ENCODE measurements at places on chromosomes 5 and 9.

DNA sequence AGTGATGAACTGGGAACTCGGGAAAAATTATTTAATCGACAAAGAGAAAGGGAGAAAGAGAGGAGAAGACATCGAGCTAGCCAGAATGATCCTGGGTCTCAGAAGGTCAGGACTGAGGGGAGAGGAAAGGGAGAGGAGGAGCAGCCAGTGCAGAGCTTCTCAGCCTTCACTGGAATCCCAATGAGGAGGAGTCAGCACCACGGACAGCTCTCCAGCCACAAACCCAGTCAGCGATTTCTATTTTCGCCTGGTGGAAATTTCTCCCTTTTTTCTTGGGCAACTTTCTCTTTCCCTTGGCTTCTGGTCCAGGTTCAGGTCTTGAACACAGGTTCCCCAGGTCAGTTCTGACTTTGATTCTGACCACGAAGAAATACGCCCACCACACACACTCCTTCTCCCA, 1.6 kb upstream of the BRINP1 start:
- peak; percentile 82 for DNase-seq

DNA sequence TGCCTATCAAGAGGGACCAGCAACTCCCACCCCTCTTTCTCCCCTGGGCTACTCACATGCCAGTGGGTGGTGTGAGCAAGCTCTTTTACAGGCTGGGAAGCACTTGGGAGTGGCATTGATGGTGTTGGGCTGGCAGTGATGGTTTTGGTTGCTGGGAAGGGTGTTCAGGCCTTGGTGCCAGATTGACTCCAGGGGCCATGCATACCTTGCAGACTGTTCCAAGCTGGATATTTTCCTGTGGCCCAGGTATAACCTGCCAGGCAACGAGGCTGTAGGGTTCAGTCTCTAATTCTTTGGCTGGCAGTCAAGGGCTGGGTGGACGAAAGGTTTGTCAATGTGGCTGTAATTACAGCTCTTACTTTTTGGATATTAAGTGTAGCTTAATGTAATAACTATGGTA, 177.3 kb downstream of the MACROH2A1 start:
- no peak for DNase-seq

DNA sequence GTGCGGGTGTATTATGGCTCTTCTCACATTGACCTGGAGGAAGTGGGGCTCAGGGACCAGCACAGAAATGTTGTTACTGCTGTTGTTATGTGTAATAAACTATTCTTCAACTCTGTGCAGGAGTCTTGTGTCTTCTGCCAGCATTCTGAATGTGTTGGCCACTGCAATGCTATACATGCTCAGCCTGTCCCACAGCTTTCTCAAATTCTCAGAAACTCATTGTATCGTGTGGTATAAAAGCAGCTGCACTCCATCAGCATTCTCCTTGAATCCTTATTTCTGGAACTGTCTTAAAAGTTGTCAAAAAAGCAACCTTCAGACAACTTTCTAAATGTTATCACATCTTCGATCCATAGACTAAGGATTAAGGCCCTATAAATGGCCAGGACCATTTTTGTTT, 72.0 kb downstream of the ZNF474 start:
- no peak for DNase-seq

GRCh38 chr5:64746446-64746845, 22.0 kb downstream of the SREK1IP1 start:
- no peak for DNase-seq

DNA sequence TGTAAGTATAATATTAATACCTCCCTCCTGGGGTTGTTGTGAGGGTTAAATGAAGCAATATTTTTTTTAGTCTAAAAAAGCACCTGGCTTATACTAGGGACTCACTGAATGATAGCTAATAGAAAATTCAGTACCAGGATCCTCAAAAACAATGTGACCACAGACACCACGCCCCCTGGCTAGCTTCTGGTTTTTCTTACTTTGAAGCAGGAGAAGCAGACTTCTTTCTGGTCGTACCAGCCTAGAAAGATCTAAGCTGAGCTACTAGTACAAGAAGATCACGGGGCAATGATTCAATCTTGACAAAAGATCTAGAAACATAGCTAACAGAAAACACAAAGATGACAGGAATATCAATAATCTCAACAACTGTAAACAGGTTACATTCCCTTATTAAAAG, 218.5 kb upstream of the SLC30A5 start:
- DNase-seq = no peak

GRCh38 chr9:74447451-74448193, 49.5 kb upstream of the RORB start:
- no peak for DNase-seq

DNA sequence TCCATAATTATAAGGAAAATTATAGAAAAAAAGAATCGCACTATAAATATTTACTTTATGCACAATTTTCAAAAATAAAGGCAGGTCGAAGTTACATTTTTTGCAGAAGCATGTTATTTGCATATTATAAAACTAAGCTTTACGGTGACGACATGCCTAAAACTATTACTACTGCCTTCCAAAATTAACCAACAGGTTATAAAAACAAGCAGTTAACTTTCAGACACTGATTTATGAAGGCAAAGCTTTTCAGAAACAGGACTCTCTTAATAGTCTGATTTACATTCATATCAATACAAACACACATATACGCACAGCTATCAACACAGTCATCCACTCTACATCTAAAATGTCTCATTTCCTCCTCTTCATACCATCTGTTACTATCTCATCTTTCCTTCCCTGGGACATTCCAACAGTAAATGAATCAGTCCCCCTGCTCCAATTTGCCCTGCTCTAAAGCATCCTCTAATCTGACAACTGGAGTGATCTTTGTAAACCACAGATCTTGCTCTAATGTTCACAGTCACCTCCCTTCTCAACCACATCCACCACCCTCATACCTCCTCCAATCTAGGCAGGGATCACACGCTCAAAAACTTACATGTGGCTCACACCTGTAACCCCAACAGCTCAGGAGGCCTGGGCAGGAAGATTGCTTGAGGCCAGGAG, 21.6 kb downstream of the FBXW11 start:
- no peak for DNase-seq

DNA sequence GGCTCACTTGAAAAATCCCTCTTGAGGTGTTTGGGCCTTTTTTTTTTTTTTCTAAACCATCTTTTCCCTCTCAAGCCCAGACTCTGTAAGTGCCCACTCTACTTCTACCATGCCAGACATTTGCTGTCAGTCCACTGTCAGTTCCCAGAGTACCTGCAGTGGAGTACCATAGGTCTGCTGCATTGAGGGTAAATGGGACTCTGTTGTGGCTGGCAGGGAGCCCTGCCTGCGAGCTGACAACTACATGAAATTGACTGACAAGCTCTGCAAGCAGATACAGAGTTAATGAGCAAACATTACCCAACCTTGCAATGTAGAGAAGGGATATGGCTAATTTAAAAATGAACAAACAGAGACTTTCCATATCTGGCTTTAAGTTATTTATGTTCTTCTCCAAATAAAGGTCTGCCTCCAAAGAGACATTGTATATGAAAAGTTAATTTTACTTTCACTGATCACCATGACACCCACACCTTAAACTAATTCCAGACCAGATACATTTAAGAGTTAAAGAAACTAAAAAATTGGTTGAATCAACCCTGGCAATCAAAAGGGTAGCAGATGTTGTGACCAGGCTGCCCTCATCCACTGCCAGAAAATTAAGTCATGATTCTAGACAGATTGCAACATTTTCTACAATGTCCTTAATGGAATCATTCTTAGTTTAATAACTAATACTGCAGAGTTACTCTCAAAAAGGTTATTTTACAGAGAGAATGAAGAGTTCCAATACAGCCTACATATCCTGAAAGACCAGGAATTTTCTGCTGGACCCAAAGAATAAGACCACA, 100.4 kb upstream of the PAM start:
- DNase-seq = no peak

- peak; percentile 79 for DNase-seq
These were observed 4.6 kb downstream of the NIPAL4 start for GRCh38 chr5:157464519-157465171.

- no peak for DNase-seq
These were observed 7.6 kb upstream of the TTLL11 start for GRCh38 chr9:122100756-122101155.

- DNase-seq = peak; percentile 68
These were observed 59.6 kb downstream of the NEURL1B start for GRCh38 chr5:172700365-172701290.

- DNase-seq = no peak
These were observed 38.8 kb downstream of the IARS1 start for GRCh38 chr9:92254381-92255337.

GRCh38 chr5:173451651-173452050, 123.4 kb upstream of the STC2 start:
- no peak for DNase-seq

- no peak for DNase-seq
These were observed 139.4 kb downstream of the GAPVD1 start for GRCh38 chr9:125400725-125401716.

DNA sequence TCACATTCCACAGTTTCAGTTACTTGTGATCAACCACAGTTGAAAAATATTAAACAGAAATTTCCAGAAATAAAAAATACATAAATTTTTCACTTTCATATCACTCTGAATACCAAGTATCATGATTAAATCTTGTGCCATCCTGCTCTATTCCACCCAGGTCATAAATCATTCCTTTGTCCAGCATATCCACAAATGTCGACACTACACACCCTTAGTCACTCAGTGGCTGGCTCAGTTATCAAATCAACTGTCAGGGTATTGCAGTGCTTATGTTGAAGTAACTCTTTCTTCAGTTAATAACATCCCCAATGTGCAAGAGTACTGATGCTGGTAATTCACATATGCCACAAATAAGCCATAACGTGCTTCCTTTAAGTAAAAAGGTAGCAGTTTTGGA, 115.7 kb downstream of the FBXL17 start:
- no peak for DNase-seq

- no peak for DNase-seq
These were observed 160.3 kb upstream of the TRPC7 start for GRCh38 chr5:136525597-136525996.

- DNase-seq = peak; percentile 65
These were observed 123.8 kb downstream of the HSD17B3 start for GRCh38 chr9:96178153-96178552.

DNA sequence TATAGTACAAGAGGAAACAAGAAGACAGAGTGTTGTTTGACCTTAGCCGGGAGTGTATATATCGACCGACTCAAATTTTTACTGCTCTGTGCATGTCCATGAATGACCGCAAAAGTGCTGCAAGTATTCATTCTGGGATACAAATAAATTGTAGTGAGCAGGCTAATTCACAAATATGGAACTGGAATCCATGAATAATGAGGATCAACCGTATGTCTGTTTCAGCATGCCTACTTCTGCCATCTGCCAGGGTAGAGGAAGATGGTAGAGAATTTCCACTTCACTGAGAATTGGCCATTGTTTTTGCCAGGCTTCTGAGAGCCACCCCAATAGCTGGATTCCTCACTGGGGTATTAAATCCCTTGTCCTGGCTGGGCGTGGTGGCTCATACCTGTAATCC, 8.5 kb upstream of the RALGPS1 start:
- DNase-seq = no peak

DNA sequence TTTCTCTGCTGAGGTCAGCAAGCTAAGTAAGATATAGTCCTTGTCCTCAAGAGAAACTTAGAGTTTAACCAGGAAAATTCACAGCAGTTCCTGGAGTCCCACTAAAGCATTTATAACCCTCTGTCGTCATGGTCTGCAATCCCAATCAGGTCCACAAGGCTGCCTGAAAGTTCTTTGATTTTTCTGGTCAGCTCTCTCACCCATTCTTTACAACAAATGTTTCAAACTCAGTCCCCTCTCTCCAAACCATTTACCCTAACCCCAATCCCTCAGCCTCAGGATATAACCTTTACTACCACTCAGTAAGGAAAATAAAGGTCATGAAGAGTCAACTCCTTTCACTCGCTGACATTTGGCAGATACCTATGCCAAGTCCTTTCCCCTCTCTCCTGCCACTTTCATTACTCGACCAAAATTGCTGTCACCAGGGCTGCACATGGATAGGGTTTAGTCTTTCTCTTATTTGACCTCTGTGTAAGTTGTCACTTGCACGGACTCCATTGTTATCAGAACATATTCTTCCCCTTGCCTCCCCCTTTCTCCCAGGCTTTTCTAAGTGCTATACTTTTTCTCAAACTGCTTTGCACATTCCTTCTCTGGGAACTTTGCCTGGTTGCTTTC, 936.6 kb downstream of the NR2F1-AS1 start:
- no peak for DNase-seq

- DNase-seq = no peak
These were observed 59.5 kb upstream of the FUBP3 start for GRCh38 chr9:130519927-130520326.

- no peak for DNase-seq
These were observed 35.1 kb downstream of the SH3GLB2 start for GRCh38 chr9:128992995-128993394.

- DNase-seq = peak; percentile 41
These were observed 1.4 kb upstream of the GABRB2 start for GRCh38 chr5:161547738-161548486.

DNA sequence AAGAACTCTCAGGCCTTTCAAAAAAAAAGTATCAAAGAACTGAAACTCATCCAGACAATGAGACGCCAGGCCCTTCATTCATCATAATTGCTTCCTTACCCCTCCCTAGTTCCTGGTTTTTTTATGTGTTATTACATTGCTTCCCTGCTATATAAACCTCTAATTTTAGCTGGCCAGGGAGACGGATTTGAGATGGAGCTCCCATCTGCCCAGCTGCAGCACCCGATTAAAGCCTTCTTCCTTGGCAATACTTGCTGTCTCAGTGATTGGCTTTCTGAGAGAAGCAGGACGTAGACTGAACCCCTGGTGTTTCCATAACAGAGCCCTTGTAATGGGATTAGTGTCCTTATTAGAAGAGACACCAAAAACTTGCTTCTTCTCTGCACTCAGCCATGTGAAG, 62.4 kb downstream of the BARX1 start:
- DNase-seq = no peak

GRCh38 chr5:127571314-127572131, 54.1 kb downstream of the PRRC1 start:
- no peak for DNase-seq

- no peak for DNase-seq
These were observed 1.5 kb downstream of the SMIM32 start for GRCh38 chr5:136191304-136192014.

DNA sequence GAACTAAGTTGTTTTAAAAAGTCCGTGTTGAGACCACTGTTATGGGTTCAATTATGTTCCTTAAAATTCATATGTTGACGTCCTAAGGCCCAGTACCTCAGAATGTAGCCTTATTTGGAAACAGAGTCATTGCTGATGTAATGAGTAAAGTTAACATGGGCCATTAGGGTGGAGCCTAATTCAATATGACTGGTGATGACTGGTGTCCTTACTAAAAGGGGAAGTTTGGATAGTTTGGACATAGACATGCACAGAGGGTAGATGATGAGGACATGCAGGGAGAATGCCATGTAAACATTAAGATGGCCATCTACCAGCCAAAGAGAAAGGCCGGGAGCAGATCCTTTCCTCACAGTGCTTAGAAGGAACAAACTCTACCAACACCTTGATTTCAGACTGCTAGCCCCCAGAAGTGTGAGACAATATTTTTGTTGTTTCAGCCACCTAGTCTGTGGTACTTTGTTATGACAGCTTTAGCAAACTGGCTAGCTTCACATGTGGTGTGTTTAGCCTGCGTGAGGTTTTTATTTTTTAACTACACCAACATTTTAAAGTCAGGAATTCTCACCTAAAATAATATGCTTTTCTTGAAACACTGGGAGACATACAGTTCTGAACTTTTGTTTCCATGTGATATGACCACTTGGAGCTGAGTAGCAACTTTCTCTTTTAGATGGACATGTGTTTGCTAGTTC, 135.3 kb downstream of the YIPF5 start:
- no peak for DNase-seq

GRCh38 chr9:128555180-128555721, 2.9 kb downstream of the SPTAN1 start:
- DNase-seq = no peak

Data from aorta (tissue), 5 donors.